ENCODE measurements at places on chromosomes 2 and 18.

GRCh38 chr18:7958081-7958896 lies 391.2 kb downstream of the PTPRM start:
- peaks cover 24% of the 10 kb centered on the region for H3K4me1 ChIP-seq
- no peaks in the 10 kb centered on the region for H3K36me3 ChIP-seq
- peak; percentile 58 for DNase-seq
- no peaks in the 10 kb centered on the region for H3K27me3 ChIP-seq
- peak overlapping the region; percentile 85 for H3K27ac ChIP-seq
- peak overlapping the region; percentile 58 for H3K4me3 ChIP-seq

DNA sequence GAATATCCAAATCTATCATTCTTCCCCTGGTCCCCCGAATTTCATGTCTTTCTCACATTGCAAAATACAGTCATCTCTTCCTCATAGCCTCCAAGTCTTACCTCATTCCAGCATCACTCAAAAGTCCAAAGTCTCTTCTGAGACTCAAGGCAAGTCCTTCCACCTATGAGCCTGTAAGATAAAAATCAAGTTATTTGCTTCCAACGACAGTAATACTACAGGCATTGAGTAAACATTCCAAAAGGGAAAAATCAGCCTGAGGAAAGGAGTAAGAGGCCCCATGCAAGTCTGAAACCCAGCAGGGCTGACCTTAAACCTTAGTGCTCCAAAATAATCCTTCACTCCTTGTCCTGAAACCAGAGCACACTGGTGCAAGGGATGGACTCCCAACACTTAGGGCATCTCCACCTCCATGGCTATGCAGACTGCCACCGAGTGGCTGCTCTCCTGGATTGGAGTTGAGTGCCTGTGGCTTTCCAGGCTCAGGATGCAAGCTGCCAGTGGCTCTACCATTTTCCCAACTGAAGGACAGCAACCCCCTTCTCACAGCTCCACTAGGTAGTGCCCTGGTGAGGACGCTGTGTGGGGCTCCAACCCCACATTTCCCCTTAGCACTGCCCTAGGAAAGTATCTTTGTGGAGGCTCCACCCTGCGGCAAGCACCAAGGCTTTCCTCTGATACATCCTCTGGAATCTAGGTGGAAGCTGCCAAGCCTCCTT lies 16.3 kb downstream of the DTNA start:
- no peak for DNase-seq
- H3K36me3 ChIP-seq = no peaks in the 10 kb centered on the region
- peaks cover 4% of the 10 kb centered on the region for H3K27me3 ChIP-seq
- H3K27ac ChIP-seq = no peak overlapping the region
- no peak overlapping the region for H3K4me3 ChIP-seq

GRCh38 chr2:133936601-133937000 lies 317.3 kb upstream of the MGAT5 start:
- H3K27ac ChIP-seq = no peak overlapping the region

DNA sequence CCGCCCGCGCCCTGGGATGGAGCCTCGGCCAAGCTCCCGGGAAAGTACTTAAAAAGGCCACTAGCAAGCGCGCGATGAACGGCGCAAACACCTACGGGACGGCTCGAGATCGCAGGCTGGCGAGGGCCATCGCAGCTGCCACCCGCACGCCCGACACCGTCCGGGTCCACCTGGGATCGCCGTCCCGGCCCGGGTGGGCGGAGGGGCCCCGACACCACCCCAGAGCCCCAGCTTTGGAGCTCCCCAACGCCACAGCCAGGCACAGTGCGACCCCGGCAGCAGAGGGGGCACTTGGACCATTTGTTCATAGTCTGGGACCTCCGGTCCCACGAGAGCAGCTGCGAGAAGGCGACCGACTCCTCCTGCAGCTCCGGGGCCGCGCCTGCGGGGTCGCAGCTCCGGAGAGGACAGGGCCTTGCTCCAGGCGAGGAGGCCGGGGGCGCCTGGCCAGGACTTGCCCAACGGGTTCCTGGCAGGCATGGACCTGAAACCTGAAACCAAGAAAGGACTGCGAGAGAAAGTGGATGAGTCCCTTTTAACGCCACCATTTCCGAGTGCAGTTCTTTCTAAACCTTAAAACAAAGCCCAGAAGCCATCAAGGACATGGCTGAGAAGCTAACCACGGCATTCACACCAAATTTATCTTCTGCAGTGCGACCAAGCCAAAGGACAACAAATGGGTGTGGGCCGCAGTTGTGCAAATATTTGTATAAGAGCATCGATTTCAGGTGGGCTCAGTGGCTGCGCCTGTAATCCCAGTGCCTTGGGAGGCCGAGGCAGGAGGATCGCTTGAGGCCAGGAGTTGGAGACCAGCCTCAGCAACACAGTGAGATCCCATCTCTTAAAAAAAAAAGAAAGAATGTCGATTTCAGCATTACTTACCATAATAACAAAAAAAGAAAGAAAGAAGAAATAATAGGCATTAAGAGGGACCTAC lies 54.0 kb upstream of the IMP4 start:
- H3K27ac ChIP-seq = no peak overlapping the region
- no peak for DNase-seq
- no peak overlapping the region for H3K4me3 ChIP-seq
- peaks cover 6% of the 10 kb centered on the region for H3K27me3 ChIP-seq

GRCh38 chr18:59898609-59899297 lies 1.0 kb upstream of the PMAIP1 start:
- H3K4me3 ChIP-seq = peak overlapping the region; percentile 95
- peaks cover 28% of the 10 kb centered on the region for H3K36me3 ChIP-seq
- DNase-seq = no peak
- peaks cover 28% of the 10 kb centered on the region for H3K4me1 ChIP-seq

DNA sequence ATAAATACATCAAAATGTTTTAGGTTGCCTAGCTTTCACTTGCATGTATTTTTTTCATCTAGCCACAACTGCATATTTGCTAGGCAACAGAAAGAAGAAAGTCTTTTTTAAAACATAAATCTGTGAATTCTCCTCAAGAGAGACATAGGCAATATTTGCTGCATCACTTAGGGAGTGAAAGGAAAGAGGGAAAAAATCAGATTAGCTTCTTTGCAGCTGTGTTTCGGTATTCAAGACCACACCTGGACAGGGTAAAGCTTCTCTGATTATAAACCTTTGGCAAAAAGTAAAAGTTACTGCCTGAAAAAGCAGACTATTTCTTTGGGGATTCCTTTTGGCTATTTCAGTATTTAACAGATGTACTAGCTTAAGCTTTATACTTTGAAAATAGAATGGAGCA lies 280.9 kb upstream of the ZSWIM2 start:
- H3K27ac ChIP-seq = no peak overlapping the region
- H3K36me3 ChIP-seq = no peaks in the 10 kb centered on the region
- no peaks in the 10 kb centered on the region for H3K27me3 ChIP-seq
- H3K4me3 ChIP-seq = no peak overlapping the region
- no peaks in the 10 kb centered on the region for H3K4me1 ChIP-seq
- DNase-seq = no peak

- no peaks in the 10 kb centered on the region for H3K27me3 ChIP-seq
- no peak for DNase-seq
- H3K4me3 ChIP-seq = no peak overlapping the region
- H3K4me1 ChIP-seq = no peaks in the 10 kb centered on the region
Observed at GRCh38 chr18:7349181-7349837, 118.4 kb downstream of the LRRC30 start.

- DNase-seq = no peak
- H3K4me1 ChIP-seq = no peaks in the 10 kb centered on the region
- no peaks in the 10 kb centered on the region for H3K36me3 ChIP-seq
- H3K27ac ChIP-seq = no peak overlapping the region
- peaks cover 23% of the 10 kb centered on the region for H3K27me3 ChIP-seq
- H3K4me3 ChIP-seq = no peak overlapping the region
Observed at GRCh38 chr18:13872932-13873331, 42.4 kb downstream of the MC2R start.

- peaks cover 3% of the 10 kb centered on the region for H3K4me1 ChIP-seq
- H3K4me3 ChIP-seq = no peak overlapping the region
- H3K27me3 ChIP-seq = peaks cover 8% of the 10 kb centered on the region
- DNase-seq = no peak
- H3K36me3 ChIP-seq = no peaks in the 10 kb centered on the region
Observed at GRCh38 chr2:240206630-240207029, 66.2 kb upstream of the OTOS start.

- H3K4me1 ChIP-seq = no peaks in the 10 kb centered on the region
- H3K27me3 ChIP-seq = no peaks in the 10 kb centered on the region
- H3K27ac ChIP-seq = no peak overlapping the region
- no peak for DNase-seq
- no peaks in the 10 kb centered on the region for H3K36me3 ChIP-seq
- no peak overlapping the region for H3K4me3 ChIP-seq
Observed at GRCh38 chr2:136638193-136638592, 127.2 kb upstream of the THSD7B start.

GRCh38 chr2:240441993-240442411 lies 6.5 kb downstream of the GPC1 start:
- H3K36me3 ChIP-seq = no peaks in the 10 kb centered on the region
- H3K4me3 ChIP-seq = no peak overlapping the region
- H3K27me3 ChIP-seq = peaks cover 10% of the 10 kb centered on the region
- H3K27ac ChIP-seq = no peak overlapping the region
- H3K4me1 ChIP-seq = peaks cover 5% of the 10 kb centered on the region

GRCh38 chr2:199466692-199467065 lies 8.9 kb upstream of the SATB2 start:
- H3K27ac ChIP-seq = no peak overlapping the region
- no peak overlapping the region for H3K4me3 ChIP-seq
- DNase-seq = no peak
- H3K4me1 ChIP-seq = peaks cover 6% of the 10 kb centered on the region
- peaks cover 81% of the 10 kb centered on the region for H3K27me3 ChIP-seq

DNA sequence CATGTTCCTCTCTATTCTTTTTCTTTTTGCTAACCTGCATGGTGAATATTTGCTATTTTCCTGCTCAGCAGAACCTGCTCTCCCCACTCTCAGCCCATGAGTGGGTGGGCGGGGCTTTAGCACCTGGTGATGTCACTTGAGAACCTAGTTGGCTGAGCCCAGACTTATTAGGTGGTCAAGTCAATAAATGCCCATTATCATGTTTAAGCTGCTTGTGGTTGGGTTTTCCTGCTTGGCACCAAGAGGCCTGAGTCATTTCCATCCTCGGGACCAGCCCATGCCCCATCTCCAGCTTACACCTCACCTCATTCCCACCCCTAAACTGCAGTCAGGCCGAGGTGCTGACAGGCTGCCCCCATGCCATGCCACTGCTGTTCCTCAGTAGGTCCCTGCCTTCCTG lies 226.6 kb downstream of the ANKRD30B start:
- no peak overlapping the region for H3K4me3 ChIP-seq
- H3K4me1 ChIP-seq = no peaks in the 10 kb centered on the region
- no peak overlapping the region for H3K27ac ChIP-seq
- no peaks in the 10 kb centered on the region for H3K36me3 ChIP-seq
- no peaks in the 10 kb centered on the region for H3K27me3 ChIP-seq

GRCh38 chr2:237514474-237515130 lies 27.6 kb downstream of the MLPH start:
- H3K36me3 ChIP-seq = no peaks in the 10 kb centered on the region
- no peak overlapping the region for H3K27ac ChIP-seq
- no peak overlapping the region for H3K4me3 ChIP-seq

DNA sequence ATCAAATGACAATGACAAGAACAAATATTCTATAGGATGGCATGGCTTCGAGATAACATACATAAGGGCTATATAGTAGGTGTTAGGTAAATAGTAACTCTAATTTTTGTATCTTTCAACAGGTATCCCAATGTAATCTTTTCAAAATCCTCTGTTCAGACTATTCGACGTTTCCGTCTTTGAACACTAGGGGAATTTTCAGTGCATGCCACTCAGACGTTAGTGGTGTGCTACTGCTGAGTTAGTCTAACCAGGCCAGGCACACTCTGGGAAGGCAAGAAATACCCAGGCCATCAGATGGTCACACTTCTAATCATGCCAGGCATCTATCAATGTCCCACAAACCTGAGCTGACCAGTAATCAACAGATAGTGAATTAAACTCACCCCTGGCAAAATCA lies 14.6 kb upstream of the CREG2 start:
- peaks cover 11% of the 10 kb centered on the region for H3K27me3 ChIP-seq
- no peak overlapping the region for H3K4me3 ChIP-seq
- H3K27ac ChIP-seq = no peak overlapping the region
- H3K36me3 ChIP-seq = no peaks in the 10 kb centered on the region
- peaks cover 11% of the 10 kb centered on the region for H3K4me1 ChIP-seq
- no peak for DNase-seq

- H3K27me3 ChIP-seq = peaks cover 6% of the 10 kb centered on the region
- peaks cover 8% of the 10 kb centered on the region for H3K4me1 ChIP-seq
- H3K27ac ChIP-seq = no peak overlapping the region
- no peaks in the 10 kb centered on the region for H3K36me3 ChIP-seq
- no peak for DNase-seq
- H3K4me3 ChIP-seq = no peak overlapping the region
Observed at GRCh38 chr18:57918601-57919000, 115.5 kb upstream of the ATP8B1 start.

- H3K27ac ChIP-seq = no peak overlapping the region
- H3K27me3 ChIP-seq = no peaks in the 10 kb centered on the region
- H3K4me3 ChIP-seq = no peak overlapping the region
- H3K36me3 ChIP-seq = peaks cover 12% of the 10 kb centered on the region
Observed at GRCh38 chr2:128271597-128271910, 47.1 kb downstream of the HS6ST1 start.

DNA sequence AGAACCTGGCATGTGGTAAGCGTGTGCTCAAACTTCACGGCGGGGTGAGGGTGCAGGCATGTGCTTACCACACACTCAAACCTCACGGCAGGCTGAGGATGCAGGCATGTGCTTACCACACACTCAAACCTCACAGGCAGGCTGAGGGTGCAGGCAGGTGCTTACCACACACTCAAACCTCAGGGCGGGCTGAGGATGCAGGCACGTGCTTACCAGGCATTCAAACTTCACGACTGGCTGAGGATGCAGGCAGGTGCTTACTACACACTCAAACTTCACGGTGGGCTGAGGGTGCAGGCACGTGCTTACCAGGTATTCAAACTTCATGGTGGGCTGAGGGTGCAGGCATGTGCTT lies 105.0 kb upstream of the ALKAL2 start:
- peak overlapping the region; percentile 29 for H3K4me3 ChIP-seq
- H3K4me1 ChIP-seq = peaks cover 13% of the 10 kb centered on the region

- no peak overlapping the region for H3K27ac ChIP-seq
- H3K4me3 ChIP-seq = no peak overlapping the region
- no peaks in the 10 kb centered on the region for H3K27me3 ChIP-seq
- DNase-seq = no peak
- no peaks in the 10 kb centered on the region for H3K4me1 ChIP-seq
- H3K36me3 ChIP-seq = no peaks in the 10 kb centered on the region
Observed at GRCh38 chr2:57882895-57883515, 163.6 kb upstream of the VRK2 start.

DNA sequence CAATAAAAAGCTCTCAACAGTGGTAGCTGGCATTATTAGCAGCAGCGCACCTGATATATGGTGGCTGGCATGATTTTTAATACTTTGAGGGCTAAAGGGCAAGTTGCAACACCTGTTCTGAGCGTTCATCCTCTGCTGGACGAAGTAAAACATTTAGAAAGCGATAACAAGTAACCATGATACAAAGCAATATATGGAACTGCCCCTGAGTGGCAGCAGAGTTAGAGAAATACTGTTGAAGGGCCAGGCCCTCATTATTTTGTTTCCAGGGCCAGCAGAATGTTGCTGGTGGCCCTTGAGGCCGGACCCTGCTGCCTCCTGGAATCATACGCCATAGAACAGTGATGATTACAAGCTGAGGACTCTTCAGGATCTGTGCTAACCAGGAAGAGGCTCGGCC lies 47.8 kb downstream of the ARHGEF4 start:
- H3K27me3 ChIP-seq = peaks cover 7% of the 10 kb centered on the region
- no peak overlapping the region for H3K27ac ChIP-seq
- H3K4me1 ChIP-seq = no peaks in the 10 kb centered on the region
- no peaks in the 10 kb centered on the region for H3K36me3 ChIP-seq
- no peak overlapping the region for H3K4me3 ChIP-seq

GRCh38 chr2:209629597-209629996 lies 142.0 kb upstream of the UNC80 start:
- no peak for DNase-seq
- no peaks in the 10 kb centered on the region for H3K4me1 ChIP-seq
- no peaks in the 10 kb centered on the region for H3K27me3 ChIP-seq
- no peaks in the 10 kb centered on the region for H3K36me3 ChIP-seq
